HepG2 (cell line): ENCODE measurements at places on chromosomes 12 and 14. TPM values are rescaled to one million over a fixed set of nuclear protein-coding genes. Genes with fewer than 3 reads are reported as not detected.
A peak's percentile ranks its signal among the peaks of the same experiment; 100 is the strongest.

- peak; percentile 63 for DNase-seq
These were observed 25.8 kb upstream of the STRAP start for GRCh38 chr12:15856097-15856982.

DNA sequence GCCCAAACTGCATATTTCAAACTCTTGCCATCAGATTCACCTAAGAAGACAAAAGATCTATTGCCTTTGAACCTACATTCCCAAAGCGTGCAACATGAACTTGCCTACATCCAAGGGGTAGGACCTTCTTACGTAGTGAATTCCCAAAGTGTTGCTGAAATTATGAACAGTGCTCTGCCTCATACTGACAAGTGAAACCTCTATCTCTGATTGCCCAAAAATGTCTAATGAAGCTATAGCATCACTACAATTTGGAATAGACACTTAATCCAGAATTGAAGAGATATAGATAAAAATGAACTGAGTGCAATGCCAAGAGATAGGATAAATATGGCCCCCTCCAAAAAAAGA is 31.1 kb downstream of the CLEC2D start:
- no peak for DNase-seq

DNA sequence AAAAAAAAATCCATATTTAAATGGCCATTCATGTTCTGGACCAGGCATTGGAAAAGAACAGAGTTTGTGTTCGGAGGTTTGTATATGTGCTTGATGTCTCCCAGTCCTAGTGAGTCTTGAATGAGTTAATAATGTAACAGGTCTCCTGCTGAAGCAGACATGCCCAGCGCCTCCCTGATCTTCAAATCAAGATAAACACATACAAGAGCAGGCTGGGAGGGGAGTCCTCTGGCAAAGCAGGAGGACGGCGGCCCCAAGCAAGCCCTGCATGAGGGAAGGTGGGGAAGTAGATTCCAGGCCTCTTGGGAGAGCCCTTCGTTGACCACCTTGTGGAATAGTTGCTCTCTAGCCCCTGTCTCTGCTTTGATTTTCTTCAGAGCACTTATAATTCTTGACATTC is 156.3 kb downstream of the ZFP36L1 start:
- no peak for DNase-seq

DNA sequence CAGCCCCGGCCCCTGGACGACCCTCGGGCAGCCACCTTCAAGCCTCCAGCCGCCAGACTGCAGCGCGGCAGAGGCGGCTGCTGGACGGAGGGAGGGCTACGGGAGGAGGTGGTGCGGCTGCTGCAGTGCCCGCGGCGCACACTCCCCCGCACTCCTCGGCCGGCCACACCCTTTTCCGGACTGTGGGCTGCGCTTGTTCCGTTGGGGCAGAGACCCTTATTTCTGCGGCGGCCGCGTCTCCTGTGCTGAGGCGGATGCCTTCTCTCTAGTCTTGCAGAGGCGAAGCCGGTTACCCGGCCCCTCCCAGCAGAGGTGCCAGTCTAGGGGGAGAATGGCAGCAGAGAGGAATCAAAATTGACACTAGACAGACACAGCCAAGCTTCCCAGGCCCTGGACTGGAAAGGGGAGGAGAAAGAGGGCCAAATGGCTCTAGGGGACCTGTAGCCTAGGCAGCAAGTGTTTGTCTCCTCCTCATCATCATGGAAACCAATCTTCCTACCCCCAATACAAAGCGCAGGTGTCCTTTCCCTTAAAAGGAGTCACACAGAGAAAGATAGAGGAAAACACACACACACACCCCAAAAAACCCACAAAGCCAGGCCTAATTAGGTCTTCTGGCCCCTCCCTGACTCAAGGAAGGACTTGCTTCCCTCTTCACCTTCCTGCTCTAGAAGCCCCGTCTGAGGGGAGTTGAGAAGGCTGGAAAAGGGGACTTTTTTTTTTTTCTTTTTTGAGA is 1.3 kb downstream of the ESYT1 start:
- DNase-seq: no peak

DNA sequence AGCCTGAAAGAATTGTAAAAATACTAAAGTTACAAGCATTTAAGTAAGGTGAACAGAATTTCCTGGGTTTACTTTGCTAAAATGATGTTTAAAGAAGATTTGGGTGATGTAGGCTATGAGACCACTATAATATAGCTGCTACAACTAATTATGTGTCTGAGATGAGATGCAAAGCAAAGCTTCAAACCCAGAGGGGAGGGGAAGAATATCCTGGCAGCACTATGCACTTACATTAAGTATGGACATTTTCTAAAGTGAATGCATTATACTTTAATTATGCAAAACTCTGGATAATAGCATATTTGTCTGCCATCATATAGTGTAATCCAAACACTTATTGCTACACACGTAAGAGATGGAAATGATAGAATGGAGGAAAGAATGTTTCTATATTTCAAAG is 1003.7 kb downstream of the GALC start:
- no peak for DNase-seq

Gene C1QL4
- not detected in 2 replicates for total RNA-seq

DNA sequence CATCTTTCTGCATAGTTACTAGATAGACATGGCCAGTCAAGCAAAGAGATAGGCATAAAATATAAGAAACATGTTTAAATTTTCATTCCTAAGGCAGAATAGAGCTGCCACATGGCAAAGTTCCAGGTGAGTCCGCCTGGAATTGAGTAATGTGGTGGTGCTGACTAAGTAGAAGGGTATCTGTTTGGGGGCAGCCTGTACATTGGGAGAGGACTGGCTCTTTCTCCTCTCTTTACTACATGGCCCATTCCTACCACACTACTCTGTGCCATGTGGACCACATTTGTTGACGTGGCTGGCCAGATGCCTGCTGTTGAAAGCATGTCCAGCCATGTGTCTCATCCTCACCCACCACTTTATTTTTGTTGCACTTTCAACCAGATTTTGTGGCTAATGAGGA is 354.0 kb downstream of the ETNK1 start:
- no peak for DNase-seq

Gene WNT5B
- 0.04 TPM in 1 of 2 replicates, not detected in the other for total RNA-seq

DNA sequence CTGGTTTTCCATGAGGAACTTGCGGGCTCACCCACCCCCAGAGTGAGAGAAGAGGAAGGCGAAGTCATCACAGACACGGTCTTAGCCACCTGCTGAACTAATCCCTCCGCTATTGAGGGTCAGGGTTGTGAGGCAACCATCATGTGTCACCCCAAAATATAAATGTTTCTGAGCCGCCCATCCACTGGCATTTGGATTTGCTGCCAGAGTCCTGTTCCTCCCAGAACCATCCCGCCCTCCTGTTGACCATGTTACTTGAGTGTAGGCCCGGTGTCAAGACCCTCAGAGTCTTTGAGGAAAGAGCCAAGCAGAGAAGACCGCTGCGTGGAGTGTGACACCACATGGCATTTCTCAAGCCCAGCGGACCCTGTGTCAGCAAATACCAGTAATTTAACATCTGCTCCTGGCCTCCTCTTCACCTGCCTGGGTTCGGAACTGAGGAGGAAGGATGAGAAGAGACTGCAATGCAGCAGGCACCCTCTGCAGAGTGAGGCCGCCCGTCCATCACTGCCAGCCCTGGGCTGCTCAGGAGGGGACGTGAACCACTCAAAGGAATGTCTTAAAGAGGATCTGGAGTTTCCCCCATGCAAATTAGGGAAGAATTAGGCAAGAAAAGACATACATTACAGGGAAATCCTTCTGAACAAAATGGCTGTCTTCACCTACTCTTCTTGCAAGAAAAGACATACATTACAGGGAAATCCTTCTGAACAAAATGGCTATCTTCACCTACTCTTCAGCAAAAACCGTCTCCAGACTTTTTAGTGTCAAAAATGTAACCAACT is 100.4 kb downstream of the FBXL14 start:
- no peak for DNase-seq

Gene NKX2-8
- total RNA-seq: not detected in 2 replicates

GRCh38 chr14:105765893-105766614 is 239.7 kb downstream of the TMEM121 start:
- no peak for DNase-seq

DNA sequence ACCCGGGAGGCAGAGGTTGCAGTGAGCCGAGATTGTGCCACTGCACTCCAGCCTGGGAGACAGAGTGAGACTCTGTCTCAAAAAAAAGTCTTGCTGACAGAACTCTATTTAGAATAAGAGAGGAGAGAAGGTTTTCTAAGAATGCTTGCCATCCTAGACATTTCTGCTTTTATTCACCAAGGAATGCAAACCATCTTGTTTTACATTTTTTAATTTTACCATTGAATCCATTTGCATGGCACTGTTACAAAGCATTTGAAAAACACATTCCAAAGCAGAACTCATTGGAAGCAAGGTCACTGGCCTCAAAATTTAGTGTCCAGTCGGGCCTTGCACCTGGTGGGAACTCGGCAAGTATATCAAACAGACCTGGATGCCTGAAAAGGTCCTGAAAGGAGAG is 44.2 kb upstream of the RASSF3 start:
- no peak for DNase-seq

Gene ARHGAP9
- 0.18 TPM in 1 of 2 replicates, not detected in the other for total RNA-seq

- peak; percentile 69 for DNase-seq
These were observed 4.4 kb downstream of the TXNRD1 start for GRCh38 chr12:104219908-104220404.

Gene PZP
- 0.89 and 1.1 TPM in 2 replicates for total RNA-seq

Gene HOXC10
- not detected in 2 replicates for total RNA-seq

DNA sequence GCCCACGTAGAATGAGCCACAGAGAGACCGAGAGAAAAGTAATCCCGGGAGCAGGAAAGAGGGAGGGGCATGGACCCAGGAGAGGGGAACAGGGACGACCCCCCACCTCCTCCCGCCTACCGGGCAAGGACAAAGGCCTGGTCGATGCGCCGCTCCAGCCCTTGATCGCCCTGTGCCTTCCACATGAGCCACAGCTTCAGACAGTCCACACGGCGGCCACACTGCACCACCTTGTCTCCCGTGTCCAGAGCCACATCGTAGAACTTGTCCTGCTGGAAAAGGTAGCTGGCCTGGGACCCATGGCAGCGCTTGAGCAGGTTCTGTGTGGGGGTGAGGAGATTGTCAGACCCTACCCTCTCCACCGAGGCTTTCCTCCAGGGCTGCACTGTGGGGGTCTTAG is 20.5 kb upstream of the ZNF740 start:
- no peak for DNase-seq

DNA sequence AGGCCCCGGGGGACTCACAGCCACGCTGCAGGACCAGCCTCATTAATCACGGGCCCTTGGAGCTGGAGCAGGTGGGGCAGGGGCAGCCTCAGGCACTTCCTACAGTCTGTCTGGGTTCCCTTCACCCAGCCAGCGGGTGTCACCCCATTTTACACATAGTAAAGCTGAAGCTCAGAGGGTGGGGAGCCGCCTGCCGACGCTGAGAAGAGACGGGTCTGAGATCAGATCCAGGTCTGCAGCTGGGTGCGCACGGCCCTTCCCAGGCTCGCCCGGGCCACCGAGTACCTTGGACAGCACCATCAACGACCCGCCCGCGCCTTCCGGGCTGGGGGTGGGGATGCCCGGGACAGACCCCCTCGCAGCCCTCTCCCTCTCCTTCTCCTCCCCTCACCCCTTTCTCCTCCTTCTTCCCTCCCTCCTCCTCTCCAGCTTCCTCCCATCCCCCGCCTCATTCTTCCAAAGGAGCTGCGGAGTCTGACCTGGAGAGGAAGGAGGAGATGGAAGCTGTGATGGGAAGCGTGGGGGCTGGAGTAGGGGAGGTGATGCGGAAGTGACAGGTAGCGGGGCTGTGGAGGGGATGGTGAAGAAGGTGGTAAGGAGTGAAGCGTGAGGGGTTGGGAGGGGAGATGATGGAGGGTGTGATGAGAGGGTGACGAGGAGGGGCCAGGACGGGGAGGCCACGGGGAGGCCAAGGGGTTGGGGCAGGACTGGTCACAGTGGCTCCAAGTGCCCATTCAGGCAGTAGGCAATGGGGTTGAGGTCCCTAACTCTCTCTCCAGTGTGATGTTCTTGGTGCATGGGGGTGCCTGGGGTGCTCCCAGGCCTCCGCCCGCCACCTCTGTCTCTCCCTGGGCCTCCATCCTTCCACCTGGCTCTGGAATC is 8.8 kb downstream of the DTX1 start:
- no peak for DNase-seq

DNA sequence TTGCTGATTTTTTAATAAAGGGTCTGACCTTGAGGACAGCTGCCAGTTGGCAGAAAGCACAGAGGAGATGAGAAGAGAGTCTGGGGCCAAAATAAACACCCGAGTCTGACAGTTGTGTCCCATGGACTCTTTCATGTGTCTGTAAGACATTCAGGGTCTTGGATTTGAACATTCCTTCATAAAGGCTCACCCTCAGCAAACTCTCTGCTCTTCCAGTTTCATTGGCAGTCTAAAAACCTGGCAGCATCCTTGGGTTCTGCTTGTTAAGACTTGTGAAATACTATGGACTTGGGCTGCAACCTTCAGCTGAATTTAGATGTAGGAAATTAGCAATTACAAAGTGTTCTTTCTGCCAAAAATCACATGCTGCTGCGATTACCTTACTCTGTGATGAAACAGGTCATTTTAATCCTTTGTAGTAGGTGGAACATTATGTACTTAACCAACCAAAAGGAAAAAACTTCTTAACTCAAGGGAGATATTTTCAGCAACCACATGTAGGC is 32.0 kb upstream of the LMNTD1 start:
- no peak for DNase-seq

DNA sequence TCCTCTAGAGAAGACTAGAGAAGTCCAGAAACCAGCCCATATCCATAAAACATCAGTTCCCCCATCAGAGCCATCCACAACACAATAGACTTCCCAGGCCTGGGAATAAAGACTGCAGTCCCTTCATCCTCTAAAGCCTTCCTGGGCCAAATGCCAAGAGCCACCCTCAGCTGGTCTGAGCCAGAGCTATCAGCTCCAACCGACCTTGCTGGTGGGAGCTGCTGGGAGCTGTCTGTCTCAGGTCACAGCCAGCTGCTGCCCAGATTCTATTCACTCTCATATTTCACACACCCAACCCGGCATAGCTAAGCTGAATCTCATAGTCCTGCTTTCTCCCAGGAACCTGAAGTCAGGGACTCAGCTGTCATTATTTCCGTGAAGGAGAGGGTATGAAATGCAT is 10.9 kb upstream of the TFCP2 start:
- DNase-seq: no peak

DNA sequence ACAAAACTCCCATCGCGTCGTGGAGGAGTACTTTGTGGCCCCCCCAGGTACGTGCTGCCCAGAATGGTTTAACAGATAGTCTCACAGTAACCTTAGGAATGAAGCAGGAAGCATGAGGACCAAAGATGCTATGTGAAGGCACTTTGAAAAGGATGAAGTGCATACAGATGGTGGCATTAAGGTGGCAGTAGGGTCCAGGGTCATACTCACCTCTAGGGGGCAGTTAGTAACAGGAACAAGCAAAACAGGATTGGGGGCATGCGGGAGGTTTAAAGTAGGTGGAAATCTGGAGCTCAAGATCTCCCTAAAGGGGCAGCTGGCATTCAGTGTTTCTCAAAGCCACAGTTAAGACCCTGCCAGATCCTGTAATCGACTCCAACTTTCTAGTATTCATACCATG is 10.9 kb downstream of the GATC start:
- DNase-seq: peak; percentile 24

Gene CCDC197
- 0.11 TPM in 1 of 2 replicates, not detected in the other for total RNA-seq

Gene FGF23
- not detected in 2 replicates for total RNA-seq

DNA sequence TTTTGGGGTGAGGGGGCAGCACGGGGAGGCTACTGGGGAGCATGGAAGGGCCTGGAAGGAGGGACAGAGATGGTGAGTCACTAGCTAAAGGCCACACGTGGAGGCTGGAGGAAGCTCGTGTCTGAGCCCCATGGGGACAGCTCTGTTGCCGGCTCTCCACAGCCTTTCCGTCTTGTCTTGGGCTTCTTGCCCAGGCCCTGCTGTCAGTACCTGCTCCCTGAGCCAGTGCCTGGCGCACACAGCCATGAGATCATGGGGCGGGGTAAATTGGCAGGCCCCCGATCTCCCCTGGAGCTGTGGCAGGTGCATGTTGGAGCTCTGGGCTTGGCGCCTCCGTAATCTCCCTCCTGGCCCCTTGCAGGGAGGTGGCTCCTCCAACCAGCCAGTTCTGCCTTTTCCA is 16.1 kb upstream of the KRT80 start:
- no peak for DNase-seq

Gene NXPH4
- total RNA-seq: not detected in 2 replicates
